Ammon's horn (tissue), 1 donor: ENCODE measurements at places on chromosomes 1 and 21.
A peak's percentile ranks its signal among the peaks of the same experiment; 100 is the strongest.

DNA sequence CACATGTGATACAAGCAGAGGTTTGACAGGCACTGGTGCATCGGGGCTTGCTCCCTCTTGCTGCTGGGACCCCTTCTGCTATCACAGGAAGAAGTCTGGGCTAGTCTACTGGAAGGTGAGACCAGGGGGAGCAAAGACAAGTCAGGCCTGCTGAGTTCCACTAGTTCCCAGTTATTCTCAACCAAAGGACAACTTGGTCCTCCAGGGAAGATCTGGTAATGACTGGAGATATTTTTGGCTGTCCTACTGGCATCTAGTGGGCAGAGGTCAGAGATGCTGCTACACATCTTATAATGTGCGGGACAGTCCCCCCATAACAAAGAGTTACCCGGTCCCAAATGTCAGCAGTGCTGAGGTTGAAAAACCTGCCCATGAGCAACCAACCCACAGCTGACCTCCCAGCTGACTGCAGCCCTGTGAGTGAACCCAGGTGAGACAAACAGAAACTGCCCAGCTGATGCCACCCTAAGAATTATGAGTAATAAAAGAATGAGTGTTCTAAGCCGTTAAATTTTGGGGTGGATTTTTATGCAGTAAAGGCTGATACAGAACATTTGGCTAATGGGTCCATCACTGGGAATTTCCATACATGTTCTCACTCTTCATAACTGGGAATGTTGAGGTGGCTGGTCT, 71.6 kb downstream of the NENF start:
- no peak for DNase-seq

GRCh38 chr1:186618401-186619170, 61.6 kb downstream of the PTGS2 start:
- DNase-seq: peak; percentile 68

DNA sequence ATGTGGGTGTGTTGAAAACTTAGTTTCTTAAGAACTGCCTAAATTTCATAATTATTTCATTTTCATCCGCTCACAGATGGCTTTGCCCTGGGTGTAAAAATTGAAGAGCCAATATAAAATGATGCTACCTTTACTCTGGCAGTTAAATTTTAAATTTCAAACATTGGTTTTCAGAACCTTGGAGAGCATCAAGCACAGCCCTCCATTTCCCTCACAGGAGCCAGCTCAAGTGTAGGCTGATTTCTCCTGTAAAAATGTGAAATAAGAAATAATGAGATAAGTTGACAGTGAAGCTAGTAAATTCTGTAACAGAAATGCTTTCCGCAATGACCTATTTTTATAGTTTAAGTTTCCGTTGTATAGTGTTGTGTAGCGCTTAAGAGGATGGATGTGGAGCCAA, 53.9 kb upstream of the AKT3 start:
- DNase-seq: no peak

DNA sequence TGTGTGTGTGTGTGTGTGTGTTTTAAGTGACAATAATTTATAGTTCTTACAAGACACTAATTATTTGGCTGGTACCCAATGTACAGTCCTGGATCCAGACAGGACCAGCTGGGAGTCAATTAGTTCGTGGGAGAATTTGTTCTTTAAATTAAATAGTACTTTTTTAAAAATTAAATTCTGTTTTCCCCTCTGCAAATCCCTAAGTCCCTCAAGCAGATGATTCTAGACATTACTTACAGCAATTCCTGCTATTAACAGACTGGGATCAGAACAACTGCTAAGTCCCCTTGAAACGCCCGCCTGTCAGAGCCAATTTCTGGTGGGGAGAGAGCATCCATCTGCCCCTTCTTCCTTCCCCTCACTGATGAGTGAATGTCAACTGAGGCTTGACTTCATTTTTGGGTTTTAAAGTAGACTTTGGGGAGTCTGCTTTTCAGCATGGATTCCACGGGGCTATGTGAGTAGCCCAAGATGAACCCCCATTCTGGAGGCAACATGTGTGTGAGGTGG, 83.9 kb downstream of the SMYD2 start:
- no peak for DNase-seq

GRCh38 chr1:59928996-59929395, 2.4 kb upstream of the CYP2J2 start:
- no peak for DNase-seq

GRCh38 chr1:190847166-190847565, 369.5 kb upstream of the BRINP3 start:
- DNase-seq: no peak

DNA sequence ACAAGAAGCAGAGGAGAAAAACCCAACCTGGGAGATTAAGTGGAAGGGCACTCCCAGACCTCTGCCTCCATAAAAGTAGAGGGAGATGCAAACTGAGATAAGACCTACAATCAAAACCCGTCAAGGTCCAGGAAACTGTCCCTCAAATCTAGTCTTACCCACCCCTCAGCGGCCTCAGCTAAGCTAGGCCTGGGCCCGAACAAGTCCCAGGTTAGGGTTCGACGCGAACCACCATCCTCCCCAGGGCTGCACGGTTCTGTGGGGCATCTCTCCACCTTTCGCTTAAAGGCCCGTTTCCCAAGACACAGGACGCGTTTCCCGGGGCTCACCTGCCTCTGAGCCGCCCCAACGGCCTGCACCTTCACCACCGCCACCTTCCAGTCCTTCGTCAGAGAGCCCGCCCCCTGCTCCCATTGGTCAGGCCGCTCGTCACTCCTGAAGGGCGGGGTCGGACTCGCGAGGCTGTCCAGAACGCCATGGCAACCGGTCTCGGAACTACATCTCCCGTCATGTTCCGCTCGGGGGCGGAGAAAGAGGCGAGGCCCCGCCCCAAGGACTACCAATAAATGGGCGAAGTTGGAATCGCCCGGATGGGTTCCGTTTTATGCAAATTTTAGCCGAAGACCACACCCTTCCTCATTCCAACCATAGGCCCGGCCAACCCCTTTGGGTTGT, at the start of gene CRYZL1:
Gene CRYZL1, minus strand, starts transcription at position 390 of the 675 bp plus-strand sequence. CDS start 10,190 bp downstream, outside the sequence.
- DNase-seq: peak; percentile 100

GRCh38 chr1:64097859-64098258, 105.6 kb upstream of the UBE2U start:
- DNase-seq: no peak

- DNase-seq: peak; percentile 69
Measured at GRCh38 chr1:213987422-213987926, 299 bp upstream of the PROX1 start.

DNA sequence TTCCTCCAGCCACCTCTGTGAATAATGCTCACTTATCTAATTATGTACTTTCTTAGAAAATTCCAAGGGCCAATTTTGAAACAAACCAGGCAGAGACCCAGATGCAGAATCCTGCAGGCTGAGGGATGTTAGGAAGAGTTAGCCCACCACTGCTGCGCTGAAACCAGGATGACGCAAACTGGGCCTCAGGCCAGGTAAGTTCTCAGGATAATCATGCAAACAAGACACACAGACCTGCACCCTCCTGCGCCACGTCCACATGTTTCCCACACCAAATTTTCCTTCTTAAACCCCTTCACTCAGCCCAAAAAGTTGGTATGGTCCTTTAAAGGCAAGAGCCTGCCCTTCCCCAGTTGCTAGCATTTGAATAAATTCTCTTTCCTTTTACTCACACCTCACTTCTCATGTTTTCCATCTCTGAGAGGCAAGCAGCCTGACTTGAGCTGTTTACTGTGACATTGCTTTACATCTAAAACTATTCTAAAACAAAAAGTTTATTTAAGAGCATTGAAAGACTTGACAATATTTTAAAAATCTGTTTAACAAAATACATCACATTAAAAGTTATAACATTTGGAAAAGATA, 887.1 kb downstream of the LRRIQ3 start:
- DNase-seq: no peak

DNA sequence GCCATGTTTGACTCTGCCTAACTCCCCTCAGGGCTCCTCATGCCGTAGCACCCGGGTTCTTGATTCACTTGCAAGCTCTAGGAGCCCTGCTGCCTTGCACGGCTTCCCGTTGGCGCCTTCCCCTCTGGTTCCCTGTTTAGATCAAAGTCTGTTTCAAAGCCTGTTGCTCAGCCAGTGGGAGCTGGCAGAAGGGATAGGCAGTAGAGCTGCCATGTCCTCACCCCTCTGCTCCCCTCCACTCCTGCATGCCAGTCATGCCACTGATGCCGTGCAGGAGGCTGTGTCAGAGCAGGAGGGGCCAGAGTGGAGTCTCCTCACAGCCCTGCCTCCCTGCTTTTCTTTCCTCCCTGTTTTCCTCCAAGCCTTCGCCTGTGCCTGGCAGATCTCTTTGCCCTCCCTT, 26.5 kb downstream of the HMGCS2 start:
- DNase-seq: peak; percentile 74

GRCh38 chr1:201216395-201217085, 25.9 kb downstream of the IGFN1 start:
- DNase-seq: no peak

DNA sequence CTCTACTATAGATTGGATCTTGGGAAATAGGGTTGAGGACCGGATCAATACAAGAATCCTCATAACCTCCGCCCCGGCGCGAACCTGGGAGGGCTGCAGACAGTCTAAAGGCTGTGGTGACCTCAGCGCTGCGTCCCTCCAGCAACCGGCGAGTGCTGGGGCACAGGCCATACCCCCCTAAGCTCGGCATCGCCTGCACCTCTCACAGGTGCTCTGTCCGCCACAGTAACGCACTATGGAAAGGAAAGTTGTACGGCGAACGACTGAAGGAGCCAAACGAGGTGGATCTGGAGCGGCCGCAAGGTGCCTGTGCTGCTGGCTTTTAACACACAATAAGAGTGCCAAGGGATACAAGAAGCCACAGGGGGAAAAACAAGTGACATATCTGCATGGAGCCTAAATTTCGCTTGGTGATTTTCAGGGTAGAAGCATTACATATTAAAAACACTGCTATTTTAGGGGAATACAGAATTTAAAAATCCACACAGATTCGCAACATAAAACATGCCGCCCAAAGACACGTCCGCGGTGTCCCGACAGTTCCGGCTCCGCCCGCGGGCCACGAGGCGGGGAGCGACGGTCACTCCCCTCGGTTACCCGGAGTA, 1.4 kb upstream of the RBM15 start:
- peak; percentile 22 for DNase-seq

DNA sequence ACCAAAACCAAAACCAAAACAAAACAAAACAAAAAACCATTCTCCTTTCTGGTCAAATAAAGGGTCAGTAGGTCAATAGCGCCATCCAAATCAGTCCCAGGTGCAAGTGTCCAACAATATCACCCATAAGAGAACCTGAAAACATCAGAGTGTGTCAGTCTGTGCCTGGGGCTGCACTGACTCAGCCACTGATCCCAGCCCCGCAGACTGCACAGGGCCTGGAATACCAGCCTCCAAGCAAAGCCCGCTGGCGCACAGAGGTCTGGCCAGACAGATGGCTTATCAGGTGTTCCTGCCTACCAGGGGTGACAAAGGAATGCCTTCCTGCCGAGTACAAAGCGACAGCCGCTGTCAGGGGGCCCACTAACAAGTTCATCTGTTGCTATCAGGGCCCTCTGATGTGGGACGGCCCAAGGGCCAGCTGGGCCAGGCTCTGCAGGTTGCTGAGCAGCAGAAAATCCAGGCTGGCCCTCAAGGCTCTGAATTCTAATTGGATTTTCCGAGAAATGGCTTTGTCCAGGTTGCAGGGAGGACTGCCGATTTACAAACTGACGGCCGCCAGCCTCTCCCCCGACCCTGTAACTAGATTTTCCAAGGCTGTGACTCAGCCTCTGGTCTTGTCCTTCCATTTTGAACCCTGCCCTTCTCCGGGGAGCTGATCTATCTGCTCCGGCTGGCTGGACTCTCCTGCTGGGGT, 13.7 kb upstream of the TMEM51 start:
- DNase-seq: no peak

DNA sequence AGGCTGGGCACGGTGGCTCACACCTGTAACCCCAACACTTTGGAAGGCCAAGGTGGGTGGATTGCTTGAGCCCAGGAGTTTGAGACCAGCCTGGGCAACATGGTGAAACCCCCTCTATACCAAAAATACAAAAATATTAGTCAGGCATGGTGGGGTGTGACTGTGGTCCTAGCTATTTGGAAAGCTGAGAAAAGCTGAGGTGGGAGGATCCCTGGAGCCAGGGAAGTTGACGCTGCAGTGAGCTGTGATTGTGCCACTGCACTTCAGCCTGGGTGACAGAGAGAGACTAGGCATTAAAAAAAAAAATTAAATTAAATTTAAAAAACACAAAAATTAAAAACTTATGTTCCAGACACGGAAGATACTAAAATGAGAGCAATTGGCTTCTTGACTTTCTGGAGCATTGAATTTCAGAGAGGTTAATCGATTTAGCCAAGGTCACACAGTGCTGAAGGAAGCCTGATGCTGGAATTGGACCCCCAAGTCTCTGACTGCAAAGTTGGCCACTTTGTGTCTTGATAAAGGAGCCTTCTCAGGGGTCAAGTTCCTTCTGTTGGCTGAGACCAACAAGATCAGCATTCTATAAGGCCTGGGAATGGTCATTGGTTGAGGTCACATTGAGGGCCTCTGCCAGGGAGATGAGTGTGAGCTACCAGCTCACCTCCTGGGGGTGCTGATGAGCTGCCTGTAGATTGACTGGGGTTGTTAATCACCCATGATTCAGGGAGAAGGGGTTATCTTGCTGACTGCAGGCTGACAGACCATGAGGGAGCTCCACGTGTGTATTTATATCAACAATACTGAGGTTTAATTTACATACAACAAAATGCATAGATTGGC, 54.3 kb downstream of the RPS6KA1 start:
- no peak for DNase-seq

GRCh38 chr1:160544647-160545046, 21.6 kb upstream of the SLAMF6 start:
- DNase-seq: no peak

GRCh38 chr21:28518630-28519029, 474.0 kb downstream of the LTN1 start:
- DNase-seq: no peak

DNA sequence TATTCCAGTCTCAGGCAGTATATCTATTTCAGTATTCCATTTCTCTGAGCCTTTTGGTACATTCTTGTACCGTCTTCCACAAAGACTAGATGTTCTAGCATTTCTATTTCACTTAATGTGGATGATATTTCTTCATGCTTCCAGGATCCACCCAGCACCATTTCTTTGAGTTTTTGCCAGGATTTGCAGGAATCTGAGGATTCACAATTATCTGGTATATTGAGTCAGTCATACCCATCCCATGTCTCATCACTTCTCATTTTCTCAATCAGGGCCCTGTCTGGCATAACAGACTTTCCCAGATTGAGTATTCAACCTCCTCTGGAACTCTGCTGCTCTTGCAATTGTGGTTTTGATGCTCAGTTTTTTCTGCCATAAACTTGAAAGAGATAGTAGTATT, 20.9 kb upstream of the COL11A1 start:
- no peak for DNase-seq

DNA sequence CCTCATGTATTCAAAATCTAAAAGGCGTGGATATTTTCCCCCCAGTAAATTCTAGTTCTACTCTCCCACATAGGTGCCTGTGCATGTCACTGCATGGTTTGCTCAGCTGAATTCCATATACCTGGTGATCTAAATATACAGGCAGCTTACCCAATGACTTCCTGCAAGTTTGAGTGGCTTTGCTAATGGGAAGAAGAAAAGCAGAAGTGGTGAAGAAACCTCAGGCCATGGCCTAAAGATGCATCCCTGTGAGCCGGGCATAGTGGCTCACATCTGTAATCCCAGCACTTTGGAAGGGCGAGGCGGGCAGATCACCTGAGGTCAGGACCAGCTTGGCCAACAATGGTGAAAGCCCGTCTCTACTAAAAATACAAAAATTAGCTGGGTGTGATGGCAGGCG, 11.5 kb downstream of the SLC44A3 start:
- no peak for DNase-seq

GRCh38 chr21:37683396-37684114, 232.7 kb downstream of the KCNJ6 start:
- DNase-seq: no peak
